ENCODE measurements at places on chromosomes 7 and 10.
A peak's percentile ranks its signal among the peaks of the same experiment; 100 is the strongest.

- no peak for DNase-seq
These were observed 158.2 kb upstream of the AGK start for GRCh38 chr7:141393056-141393455.

DNA sequence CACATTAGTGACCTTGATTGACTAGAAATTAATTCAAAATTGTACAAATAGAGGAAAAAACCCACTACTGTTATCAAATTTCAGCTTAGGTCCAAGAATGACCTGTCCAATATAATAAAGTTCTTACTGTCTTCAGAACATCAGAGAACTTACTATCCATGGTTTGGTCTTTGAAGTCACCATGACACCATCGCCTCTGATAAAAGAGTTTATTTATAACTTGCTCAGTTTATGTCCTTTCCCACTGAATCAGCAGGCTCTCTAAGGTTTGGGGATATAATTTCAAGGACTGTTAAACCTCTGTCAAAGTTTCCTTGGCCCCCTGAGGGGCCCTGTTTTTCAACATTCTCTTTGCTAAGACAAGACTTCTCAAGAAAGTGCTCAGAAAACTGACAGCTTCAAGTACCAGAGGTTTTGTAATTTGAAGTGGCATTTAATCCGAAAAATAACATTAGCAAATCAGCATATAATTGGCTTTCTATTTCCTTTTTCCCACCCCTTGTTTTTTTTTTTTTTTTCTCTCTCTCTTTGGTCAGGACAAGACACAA is 191.7 kb upstream of the FERD3L start:
- DNase-seq, result no peak

DNA sequence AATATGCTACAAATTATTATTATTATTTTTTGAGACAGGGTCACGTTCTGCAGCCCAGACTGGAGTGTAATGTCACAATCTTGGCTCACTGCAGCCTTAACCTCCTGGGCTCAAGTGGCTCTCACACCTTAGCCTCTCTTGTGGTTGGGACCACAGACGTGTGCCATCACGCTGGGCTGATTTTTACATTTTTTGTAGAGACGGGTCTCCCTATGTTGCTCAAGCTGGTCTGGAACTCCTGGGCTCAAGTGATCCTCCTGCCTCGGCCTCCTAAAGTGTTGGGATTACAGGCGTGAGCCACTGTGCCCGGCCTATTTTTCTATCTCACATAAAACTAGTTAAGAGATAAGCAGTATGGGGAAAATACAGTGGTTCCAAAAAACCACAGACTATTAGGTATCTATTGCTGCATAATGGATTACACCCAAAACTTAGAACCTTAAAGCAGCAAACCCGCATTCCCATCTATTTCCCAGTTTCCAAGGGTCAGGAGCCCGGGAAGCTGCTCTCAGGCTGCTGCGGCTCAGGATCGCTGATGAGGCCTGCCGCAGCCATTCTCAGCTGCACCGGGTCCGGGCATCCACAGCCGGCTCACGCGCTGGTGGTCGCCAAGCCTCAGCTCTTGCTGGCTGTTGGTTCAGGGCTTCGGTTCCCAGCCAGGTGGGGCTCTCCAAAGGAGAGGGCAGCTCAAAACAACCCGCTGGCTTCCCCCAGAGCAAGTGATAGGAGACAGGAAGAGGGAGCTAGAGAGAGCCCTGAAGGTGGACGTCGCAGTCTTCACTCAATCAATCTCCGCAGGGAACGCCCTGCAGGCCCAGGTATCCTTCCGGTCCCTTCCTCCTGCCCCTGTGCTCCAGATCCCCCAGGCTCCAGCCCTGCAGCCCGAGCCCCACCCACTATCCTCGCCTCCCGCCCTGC is 128.2 kb downstream of the UBE2H start:
- DNase-seq, result peak; percentile 86

DNA sequence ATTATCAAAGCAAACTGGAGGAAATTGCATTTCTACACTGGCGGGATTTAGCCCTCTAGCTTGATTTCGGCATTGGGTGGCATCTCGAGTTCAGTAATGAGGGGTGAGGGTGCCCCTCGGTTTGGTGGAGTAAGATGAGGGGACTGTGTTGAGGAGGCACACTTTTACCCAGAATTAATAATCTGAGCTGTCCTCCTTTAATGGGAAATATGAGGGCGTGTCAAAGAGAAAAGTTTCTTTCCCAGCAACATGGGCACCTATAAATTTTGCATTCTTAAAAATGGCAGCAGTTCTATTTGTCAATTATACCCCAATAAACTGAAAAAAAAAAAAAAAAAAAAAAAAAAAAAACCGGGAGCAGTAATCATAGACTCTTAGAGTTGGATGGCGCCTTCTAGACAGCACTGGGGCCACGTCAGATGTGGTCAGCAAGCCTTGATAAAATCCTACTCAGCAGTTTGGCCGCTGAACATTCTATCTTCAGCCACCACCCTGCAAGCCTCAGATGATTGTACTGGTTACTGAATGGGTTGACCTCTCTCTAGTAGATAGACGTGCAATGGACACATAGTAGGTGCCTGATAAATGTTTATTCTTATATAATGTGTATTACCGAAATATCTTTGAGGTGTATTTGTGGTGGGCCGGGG is 931 bp downstream of the PAPSS2 start:
- DNase-seq, result no peak

DNA sequence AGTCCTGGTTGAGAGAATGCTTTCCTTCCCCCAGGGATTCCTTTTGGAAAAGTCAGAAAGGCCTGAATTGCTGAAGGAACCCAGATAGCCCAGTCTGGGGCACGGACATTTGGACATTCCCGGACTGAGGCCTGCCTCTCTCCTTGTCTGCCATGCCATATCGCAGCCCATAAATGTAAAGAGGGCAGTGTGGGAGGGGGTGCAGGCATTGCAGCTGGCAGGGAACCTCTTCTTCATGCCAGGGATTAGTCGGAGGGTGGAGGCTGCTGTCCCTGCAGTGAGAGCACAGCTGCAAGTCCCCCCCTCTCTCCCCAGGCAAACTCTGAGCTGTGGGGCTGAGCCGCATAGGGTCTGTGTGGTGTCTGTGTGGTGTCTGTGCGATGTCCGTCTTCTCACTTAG is 486.0 kb upstream of the MKI67 start:
- no peak for DNase-seq

Data from NCI-H1417 treated with DMSO at 0.1 percent for 48 hours (cell line).